ENCODE measurements at places on chromosomes 12 and 14.

DNA sequence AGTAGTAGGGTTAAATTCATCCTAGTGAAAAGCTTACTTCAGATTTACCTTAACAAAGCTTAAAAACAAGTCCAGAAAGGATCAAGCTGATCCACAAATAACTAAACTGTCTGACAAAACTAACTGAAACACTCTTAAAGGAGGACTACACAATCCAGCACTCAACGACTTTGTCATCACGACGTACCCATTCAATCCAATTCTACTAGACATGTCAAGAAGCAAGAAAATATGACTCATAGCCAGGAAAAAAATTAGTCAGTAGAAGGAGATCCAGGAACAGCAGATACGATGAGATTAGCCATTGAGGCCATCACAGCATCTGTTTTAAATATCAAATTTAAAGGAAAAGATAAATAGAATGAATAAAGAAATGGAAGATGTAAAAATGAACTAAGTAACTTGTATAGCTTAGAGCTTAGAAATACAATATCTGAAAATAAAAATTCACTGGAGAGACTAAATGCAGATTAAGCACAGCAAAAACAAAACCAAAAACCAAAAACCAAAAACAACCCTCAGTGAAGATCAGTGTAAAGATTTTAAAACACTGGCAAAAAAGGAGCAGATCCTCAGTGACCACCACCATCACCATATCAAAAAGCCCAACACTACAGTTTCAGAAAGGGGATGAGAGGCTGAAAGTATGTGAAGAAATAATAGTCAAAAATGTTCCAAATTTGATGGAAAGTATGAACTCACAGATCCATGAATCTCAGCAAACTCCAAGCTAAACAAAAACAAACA lies 95.0 kb upstream of the CCND2 start:
- no peak for DNase-seq

DNA sequence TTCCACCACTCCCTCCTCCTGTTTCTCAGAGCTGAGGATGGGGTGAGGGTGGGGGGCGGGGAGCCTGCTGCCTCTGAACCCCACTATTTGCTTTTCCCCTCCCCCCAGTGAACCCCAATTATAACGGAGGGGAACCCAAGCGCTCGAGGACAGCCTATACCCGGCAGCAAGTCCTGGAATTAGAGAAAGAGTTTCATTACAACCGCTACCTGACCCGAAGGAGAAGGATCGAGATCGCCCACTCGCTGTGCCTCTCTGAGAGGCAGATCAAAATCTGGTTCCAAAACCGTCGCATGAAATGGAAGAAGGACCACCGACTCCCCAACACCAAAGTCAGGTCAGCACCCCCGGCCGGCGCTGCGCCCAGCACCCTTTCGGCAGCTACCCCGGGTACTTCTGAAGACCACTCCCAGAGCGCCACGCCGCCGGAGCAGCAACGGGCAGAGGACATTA lies 1.1 kb downstream of the HOXC4 start:
- no peak for DNase-seq

DNA sequence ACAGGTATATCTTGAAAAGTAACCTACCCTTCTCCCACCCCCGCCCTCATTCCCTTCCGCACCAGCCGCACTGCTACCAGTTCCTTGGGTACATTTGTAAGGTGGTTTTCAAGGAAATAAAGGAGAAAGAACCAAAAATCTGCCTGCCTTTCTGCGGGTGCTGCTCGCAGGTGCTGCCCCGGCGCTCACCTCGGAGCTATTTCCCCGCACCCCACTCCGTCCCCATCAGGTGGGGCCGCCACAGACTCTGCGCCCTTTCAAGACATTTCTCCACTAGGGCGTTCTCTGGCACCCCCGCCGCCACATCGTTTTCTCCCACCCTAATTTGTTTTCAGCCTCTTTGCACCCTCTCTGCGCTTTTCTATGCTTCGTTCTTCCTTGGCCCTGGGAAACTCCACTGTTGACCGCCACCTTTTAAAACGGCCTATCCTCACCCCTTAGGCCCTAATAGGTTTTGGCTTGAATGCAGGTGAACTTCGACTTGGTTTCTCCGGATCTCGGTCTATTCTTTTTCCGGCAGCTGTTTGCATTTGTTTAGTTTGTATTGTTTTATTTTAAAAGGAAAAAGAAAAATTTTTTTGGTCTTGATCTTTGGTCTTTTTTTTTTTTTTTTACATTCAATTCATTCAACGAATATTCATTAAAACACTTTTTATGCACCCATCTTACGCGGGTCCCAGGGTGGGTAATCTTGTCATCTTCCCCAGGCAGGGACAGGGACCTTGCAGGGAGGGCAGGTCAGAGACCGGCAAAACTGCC lies 3.0 kb downstream of the VSX2 start:
- DNase-seq = no peak

DNA sequence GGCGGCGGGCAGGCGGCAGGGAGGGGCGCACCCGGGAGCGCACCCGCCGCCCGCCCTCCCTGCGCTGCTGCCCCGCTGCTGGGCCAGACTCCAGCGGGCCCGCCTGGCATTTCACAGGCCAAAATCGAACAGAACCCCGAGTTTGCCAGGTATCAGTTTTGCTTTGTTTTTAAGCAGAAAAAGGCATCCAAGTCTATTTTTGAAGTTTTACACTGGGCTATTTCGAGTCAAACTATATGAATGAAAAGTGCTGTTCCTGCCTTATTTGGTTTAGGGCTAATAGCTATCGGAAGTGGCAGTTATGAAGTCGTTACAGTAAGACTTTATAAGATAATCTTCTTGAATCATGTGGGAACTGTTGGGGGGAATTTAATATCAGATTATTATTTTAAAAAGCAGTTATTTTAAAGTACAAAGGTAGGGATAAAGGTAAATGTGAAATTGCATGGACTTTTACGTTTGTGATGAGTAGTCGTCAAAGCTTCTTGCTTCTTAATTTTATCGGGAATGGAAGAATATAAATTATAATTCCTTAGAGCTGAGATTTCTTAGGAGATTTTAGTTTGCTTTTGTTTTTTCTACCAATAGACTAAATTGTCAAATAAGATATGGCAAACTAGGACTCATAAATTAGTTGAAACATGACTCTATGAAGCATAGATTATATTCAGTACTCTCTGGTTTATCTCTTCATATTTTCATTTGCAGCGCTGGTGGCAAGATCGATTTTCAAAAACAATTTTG lies 1.1 kb downstream of the MSRB3 start:
- no peak for DNase-seq

DNA sequence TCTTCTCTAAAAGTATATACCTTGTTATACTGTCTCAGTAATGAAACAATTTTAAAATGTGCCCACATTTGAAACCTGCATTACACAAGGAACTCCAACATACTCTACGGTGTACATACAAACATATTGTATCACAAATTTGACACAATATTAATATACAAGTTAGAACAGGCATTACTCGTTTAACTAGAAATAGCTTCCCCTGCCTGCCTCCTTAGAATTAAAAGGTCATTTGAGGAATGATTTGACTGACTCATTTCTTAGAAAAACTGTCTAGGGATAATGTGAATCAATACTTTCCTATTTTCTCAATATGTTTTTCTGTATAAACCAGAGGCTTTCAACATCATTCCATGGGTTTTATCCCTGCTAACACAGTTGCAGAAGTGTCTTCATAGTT lies 73.7 kb downstream of the STON2 start:
- no peak for DNase-seq

GRCh38 chr12:69055280-69055679 lies 122.3 kb upstream of the CPM start:
- no peak for DNase-seq

- no peak for DNase-seq
Observed at GRCh38 chr14:68924186-68925158, 54.6 kb downstream of the ACTN1 start.

DNA sequence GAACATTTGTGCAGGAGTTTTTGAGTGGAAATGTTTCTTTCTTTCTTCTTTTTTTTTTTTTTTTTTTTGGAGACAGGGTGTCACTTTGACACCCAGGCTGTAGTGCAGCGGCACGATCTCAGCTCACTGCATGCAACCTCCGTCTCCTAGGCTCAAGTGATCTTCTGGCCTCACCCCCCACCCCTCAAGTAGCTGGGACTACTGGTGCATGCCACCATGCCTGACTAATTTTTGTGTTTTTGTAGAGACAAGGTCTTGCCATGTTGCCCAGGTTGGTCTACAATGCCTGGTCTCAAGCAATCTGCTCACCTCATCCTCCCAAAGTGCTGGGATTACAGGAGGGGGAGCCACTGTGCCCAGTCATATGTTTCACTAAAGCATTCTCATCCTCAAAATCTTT lies 69.2 kb upstream of the BCAT1 start:
- DNase-seq = no peak

- no peak for DNase-seq
Observed at GRCh38 chr12:95395696-95396095, 78.3 kb upstream of the METAP2 start.

All from activated CD4-positive, alpha-beta T cell treated with anti-CD3 and anti-CD28 coated beads for 4 hours (primary cell).